Stimulated activated CD8-positive, alpha-beta memory T cell treated with anti-CD3 and anti-CD28 coated beads, Interleukin-15, amount 100 ng/mL, for 4 hours (primary cell): ENCODE measurements at places on chromosomes 3 and 15.

- no peak for DNase-seq
These were observed 856.5 kb upstream of the ARPP21 start for GRCh38 chr3:34782871-34783270.

- DNase-seq: no peak
These were observed 157.8 kb downstream of the MECOM start for GRCh38 chr3:169505577-169506230.

GRCh38 chr3:116260491-116260890 is 184.8 kb downstream of the LSAMP start:
- no peak for DNase-seq

- no peak for DNase-seq
These were observed 109.0 kb downstream of the TIGIT start for GRCh38 chr3:114402838-114403237.

DNA sequence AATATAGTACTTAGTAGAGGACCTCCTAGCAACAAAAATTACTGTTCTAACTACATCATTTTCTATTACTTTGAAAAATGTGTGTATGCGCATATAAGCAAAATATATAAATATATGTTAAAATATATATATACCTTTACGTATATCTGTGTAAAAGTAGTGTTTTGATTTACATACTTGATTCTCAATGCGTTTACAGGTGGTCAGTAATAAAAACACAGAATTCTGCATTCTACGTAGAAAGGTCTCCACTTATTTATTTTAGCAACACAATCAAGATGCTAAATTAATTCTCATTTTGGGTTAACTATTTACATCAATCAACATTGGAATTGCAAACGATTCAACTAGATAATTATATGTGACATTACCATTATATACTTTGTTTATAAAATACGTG is 158.0 kb downstream of the ATG7 start:
- DNase-seq: no peak

- DNase-seq: no peak
These were observed 221.2 kb downstream of the SNRPN start for GRCh38 chr15:25175789-25176615.

DNA sequence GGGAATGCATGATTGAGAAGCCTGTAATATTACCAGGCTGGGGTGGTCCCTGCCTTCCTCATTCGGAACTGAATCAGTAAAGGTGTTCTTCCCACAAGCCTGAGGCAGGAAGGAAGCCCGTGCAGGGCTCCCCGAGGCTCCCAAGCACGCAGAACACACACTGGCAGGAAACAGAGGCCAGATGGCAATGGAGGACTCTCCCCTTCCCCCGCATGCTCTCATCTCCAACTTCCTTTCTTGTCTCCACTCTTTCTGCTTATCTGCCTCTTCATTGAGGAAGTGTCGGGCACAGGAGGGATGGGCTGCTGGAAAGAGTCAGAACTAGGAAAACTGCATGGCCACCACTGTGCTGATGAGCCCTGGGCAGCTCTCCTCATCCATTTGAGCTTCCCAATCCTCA is 123.5 kb downstream of the NUP210 start:
- DNase-seq: no peak

GRCh38 chr3:65177960-65178376 is 490.2 kb upstream of the ADAMTS9 start:
- DNase-seq: no peak

DNA sequence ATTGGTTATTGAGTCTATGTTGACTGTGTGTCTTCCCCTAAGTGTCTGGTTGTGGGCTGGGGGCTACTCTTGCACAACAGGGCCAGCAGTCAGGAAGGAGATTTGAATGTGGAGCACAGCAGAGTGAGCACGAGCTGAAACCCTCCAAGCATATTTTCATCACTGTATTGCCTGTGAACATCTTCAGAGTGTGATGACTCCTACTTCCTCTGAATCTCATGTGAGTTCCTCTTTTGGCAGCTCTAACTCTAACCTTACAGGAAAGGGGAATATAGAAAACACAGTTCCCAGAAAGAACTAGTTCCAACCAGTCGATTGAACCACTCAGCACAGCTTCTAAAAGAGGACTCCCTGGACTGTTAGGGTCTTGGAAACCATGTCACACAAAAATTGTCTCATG is 211.6 kb downstream of the RAP2B start:
- no peak for DNase-seq

GRCh38 chr15:41907141-41907540 is 13.3 kb upstream of the SPTBN5 start:
- no peak for DNase-seq

DNA sequence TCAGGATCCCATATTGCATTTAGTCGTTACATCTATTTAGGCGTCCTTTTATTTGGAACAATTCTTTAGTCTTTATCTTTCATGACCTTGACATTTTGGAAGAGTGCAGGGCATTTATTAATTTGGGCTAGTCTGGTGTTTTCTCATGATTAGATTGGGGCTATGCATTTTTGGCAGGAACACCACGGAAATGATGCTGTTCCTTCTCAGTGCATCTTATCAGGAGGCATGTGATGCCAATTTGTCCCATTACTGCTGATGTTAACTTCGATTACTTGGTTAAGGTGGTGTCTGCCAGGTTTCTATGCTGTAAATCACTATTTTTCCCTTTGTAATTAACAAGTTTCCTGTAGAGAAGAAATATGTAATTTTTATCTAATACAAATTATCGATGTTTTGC is 18.1 kb upstream of the VWA5B2 start:
- no peak for DNase-seq

DNA sequence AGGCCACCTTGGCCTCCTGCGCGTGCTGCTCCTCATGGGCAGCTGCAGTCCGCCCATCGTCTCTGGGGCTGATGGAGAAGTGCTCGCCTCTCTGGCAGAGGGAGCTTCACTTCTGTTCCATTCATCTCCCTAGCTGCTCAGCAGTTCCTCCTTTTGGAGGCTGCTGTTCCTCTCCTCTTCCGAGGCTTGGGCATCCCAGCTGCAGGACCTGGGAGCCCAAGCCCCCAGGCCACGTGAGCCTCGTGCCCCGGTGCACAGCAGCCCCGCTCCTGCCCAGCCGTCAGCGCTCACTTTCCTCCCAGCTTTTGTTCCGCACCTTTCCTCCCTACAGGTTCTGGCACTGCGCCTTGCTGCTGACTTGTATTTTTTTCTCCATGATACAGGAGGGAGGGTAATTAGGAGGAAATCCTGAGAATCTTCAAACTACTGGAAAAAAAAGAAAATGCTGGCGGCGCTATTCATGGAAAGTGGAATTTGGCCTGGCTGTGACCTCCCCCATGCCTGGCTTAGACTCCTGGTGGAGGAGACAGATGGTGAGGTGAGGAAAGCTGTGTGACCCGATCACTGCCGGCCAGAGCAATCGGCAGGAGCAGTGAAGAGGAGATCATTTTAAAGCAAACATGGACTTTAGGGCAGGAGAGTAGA is 210.1 kb downstream of the CHST2 start:
- no peak for DNase-seq

- DNase-seq: peak; percentile 28
These were observed at the start of gene APBA2 for GRCh38 chr15:28885630-28886430. TSS of gene APBA2 (plus strand) at chr15:28885974. CDS start at chr15:29053885, 167,911 bp downstream.

DNA sequence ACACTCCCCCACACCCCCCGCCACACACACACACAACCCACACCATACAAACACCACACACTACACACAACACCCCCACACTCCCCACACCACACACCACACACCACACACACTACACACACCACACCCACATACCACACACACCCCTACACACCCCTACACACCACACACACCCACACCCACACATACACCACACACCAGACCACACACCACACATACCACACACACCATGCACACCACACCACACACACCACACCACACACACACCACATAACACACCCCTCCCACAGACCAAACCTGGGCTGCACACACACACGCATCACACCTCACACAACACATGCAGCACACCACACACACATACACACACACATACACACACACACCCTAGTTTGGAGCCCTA is 1.8 kb upstream of the RASGRF1 start:
- DNase-seq: no peak

GRCh38 chr3:141812084-141812483 is 48.9 kb downstream of the GRK7 start:
- no peak for DNase-seq

GRCh38 chr15:61796056-61796455 is 264.2 kb downstream of the VPS13C start:
- no peak for DNase-seq

DNA sequence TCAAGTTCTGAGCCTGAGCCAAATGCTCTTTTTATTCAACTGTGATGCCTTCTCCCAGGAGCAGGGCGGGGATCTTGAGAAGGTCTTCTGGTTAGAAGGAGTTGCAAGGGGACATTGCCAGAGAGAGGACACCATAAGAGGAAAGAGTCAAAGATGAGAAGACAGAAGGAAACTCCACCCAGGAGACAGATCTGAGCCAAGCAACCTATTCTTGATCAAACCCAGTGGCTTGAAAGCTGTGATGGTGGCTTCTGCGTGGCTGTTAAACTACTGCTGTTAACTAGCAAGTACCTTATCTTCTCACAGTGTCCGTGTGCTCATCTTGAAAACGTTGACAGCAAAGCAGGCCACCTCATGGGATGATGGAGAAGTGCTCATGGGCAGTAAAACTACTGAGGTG is 19.8 kb upstream of the AGBL1 start:
- DNase-seq: no peak

DNA sequence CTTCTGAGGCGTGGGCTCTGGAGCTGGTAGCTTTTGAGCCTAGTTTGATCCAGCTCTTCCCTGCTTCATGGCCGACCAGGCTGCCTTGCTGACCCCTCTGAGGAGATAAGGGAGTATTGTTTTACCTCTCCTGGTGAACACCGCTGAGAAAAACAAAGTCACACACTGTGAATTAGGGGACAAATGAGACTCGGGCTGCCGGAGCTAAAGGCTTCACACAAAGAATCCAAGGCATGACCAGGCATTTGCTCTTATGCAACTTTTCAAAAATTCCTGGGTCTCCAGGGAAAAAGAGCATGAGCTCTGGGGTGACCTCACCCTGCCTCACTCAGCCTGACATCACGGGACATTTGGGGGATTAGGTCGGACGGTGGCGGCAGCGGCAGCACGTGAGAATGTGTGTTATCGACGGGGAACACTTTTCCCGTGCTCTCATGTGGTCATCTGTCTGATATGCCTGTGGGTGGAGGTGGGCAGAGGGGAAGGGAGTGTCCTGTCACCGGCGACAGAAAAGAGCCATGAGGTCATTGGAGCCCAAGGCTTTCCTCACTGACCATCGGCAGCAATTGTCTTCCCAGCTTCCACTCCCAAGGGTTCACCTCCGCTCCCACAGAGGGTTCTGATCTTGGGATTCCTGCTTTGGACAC is 61.0 kb downstream of the TMEM44 start:
- DNase-seq: no peak

DNA sequence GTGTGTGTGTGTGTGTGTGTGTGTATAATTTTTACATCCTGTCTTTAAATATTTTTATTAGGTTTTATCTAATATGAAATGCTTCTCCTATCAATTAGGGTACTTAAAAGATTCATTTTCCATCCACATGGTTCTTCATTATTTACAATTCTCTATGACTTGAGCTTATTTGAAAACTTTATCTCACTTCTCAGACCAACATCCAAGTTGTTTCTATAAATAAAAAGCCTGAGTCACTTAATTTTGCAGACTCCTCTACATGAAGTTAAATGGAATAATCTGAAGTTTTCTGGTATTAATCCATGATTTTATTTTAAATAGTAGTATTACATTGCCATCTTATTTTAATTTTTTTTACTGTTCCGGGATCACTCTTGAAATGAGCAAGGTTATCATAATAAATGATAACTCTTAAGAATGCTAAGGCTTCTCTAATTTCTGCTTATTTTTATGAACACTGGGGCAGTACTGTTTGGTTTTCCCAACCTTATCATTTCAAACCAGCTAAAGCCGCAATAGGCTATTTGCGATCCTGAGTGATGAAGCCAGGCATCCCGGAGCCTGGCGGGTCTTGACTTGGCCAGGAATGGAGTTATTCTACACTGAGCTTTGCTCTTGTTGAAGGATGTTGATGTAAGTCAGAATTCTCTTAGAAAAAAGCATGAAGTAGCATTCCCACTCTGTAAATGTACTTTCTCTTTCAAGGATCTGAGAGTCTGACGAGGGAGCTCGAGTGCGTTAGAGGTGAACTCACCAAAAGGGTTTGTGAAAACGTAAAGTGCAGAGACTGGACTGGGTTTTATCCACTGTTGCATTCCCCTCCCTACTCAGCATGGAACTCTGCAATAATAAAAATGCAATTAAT is 220.2 kb upstream of the LRTM1 start:
- no peak for DNase-seq

DNA sequence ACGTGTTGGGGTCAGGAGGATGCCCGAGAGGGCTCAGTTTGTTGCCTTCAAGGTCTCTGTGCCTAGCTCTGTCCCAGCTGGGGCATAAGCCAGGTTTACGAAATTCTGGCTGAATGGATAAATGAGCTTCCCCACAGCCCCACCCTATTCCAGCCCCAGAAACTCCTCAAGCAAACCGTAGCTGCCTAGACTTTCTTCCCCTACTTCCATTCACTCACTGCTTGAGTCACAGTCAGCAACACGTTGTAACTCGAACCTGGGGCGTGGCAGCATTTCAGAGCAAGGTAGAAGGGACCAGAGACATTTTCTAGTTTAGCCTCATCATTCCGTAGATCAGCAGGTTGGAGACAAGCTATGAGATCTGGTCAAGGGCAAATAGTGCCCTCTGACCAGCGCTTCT is 24.2 kb downstream of the NMNAT3 start:
- DNase-seq: no peak

DNA sequence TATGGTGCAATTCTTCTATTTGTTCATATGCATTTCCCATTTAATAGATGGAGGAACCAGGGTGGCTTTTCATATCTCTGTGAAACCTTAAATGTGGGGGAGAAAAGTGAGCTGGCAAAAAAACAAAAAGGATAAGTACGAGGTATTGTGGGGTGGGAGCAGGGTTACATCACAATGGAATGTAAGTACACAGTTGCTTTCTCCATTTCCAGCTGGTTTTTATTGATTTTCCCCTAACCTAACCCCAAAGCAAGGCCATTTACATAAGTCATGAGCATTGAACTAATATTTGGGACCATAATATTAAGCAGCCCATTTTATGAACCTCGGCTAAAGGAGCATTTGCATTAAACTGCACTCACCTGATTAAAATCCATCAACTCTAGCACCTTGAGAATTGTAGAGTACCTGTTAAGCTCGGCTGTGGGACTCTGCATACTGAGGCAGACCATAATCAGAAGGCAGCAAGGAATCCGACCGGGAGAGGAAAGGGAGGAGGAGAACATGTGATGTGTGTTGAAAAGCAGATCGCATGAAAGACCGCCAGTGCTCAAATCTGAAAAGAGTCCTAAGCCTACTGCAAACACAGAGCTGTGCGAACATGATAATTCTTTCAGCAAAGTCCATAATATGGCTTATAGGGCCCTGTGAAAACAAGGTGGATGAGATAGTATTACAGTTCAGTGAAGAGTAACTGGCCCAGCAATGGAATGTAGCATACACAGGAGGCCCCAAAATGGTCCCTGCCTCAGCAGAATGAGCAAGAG is 513.4 kb downstream of the FHIT start:
- no peak for DNase-seq

DNA sequence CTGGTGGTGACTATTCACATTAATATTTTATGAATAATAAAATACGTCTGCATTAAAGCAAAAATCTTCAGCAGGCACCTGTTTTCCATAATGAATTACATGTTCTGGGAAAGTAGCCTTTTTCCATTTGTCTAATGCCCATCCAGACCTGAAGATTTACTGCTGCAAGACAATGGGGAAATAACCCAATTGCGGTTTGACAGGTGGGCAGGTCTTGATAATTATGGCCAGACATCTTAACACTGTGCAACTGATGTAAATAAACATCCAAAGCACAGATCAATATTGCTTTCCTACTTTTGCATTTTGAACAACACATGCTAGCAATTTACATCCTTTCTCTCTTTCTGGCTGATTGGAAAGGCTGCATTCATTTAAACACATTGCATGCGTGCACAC is 173.9 kb downstream of the MEIS2 start:
- no peak for DNase-seq

GRCh38 chr3:40532252-40532651 is 7.5 kb downstream of the ZNF621 start:
- DNase-seq: no peak
